Effector CD4-positive, alpha-beta T cell (primary cell): ENCODE measurements at places on chromosomes 12 and 14.

DNA sequence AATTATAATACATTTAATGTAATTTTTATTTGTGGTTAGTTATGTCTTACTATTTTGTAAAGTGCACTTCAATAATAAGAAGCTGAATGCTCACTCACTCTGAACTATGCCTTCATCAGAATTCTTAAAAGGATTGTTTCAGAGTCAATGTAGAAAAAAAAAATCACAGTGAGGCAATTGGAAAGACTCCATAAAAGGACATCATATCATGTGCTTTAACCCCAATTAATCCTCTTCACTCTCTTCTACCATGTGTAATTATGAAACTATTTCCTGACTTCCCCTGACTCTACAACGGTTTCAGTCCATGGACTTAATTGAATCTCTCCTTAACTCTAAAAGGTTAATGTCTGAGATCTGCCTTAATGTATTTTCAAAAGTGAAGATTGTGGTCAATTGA lies 250.4 kb upstream of the ALG10 start:
- no peak for DNase-seq

DNA sequence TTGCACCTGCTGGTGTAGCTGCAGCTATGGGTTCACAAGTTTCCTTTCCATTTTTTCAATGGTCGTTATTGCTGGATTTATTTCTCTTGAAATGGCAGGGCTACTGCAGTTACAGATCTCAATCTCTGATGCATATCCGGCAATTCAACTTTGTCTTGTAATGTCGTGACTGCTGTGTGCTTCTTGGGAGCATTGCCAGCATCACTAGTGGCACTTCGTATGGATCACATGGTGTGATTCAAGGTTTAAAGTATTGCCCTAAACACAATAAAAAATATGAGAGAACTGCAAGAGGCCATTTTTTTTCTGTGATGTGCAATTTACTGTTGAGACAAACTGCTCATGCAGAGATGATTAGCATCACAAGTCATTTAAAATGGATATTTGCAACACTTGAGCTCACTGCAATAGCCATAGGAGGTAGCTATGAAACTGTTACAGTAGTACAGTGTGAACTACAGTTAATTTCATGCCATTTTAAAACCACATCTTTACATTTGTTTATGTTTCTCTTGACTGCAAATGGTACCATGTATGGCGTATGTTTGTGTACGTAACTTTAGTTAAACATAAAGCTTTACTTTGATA lies 217.4 kb upstream of the PDE3A start:
- no peak for DNase-seq

DNA sequence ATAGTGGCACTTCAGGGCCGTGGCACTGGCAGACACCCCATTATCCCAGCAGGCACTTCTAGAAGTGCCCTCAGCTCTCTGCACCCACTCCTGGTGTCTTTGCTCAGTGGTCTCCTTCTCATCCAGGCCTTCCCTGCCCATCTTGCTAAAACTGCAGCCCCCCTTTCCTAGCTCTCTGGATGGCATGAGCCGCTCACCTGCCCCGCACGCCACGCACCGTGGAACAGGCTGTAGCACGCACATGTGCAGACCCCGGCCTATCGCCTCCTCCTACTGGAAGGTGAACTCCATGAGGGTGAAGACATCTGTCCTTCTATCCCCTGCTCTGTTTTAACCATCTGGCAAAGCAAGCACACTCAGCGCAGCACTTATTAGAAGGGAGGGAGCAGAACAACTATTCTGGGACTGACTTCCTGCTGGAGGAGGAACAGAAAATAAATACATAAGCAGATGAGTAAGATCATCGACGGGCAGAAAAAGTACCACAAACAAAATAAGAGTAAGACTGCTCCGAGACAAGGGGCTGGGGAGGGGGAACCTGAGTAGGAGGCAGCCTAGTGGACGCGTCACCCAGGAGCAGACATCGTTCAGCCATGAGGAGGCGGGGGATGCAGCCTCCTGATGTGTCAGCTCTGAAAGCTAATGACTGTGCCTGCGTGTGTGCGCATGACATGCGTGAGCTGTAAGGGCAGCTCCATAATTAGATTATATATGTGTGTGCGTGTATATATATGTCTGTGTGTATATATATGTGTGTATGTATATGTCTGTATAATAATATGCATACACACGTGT lies 7.8 kb upstream of the FZD10 start:
- DNase-seq = no peak

- no peak for DNase-seq
Observed at GRCh38 chr12:91594715-91595114, 412.1 kb upstream of the DCN start.

- no peak for DNase-seq
Observed at GRCh38 chr14:68663385-68664076, 129.3 kb downstream of the ZFP36L1 start.
